B cell (primary cell): ENCODE measurements at places on chromosomes 4 and X. TPM values are rescaled to one million over a fixed set of nuclear protein-coding genes. Genes with fewer than 3 reads are reported as not detected.

ADD1 gene
- 383 and 417 TPM in 2 replicates for total RNA-seq

OTUD6A gene
- total RNA-seq = not detected in 2 replicates

DNA sequence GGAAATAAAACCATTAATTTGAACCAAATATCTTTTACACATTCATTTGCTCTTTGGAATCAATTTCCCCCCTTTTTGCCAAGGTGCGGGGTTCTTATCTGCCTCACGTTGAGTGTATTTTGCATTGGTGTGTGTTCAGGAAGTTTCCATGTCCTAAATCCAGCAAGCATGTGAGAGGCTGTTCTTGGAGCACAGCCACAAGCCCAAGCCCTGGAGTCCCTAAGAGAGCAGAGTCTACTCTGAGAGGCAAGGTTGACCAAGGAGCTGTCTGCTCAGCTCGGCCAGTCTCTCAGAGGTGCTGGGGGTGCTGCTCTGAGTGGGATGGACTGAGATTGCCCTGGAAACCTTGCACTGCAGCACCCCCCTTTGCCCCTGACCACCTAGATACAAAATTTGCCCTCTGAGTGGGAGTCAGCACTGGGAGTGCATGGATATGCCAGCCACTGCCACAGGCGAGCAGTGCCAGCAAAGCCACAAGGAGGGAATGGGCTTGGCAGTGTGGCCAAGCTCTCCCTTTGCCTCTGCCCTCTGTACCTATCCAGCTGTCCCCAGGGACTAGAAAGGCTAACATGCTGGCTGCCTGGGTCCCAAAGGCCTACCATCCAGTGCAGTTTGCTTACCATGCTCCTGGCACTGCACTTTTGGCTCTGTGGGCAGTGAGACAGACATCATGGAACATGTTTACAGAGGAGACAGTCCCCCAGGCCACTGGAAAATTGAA, 20.5 kb upstream of the FAM193A start:
- DNase-seq = no peak

GRCh38 chrX:154381271-154381670, 2.2 kb downstream of the EMD start:
- DNase-seq = no peak

GRCh38 chrX:6885396-6885795, 262.1 kb upstream of the STS start:
- no peak for DNase-seq

DNA sequence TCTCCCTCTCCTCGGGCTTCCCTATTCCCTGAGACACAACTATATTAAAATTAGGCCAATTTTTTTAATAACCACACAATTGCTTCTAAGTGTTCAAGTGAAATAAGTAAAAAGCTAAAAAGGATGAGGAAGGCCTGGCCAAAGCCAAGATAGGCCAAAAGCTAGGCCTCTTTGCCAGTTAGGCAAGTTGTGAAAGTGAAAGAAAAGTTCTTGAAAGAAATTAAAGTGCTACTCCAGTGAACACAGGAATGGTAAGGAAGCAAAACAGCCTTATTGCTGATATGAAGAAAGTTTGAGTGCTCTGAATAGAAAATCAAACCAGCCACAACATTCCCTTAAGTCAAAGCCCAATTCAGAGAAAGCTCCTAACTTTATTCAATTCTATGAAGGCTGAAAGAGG, 114.2 kb upstream of the FAT4 start:
- DNase-seq = no peak
